ENCODE measurements at places on chromosomes 12 and 14. TPM values are rescaled to one million over a fixed set of nuclear protein-coding genes. Genes with fewer than 3 reads are reported as not detected.

- peak; percentile 90 for DNase-seq
Measured at GRCh38 chr12:119989731-119990381, 820 bp downstream of the BICDL1 start.

IL22 gene
- not detected for polyA plus RNA-seq

DNA sequence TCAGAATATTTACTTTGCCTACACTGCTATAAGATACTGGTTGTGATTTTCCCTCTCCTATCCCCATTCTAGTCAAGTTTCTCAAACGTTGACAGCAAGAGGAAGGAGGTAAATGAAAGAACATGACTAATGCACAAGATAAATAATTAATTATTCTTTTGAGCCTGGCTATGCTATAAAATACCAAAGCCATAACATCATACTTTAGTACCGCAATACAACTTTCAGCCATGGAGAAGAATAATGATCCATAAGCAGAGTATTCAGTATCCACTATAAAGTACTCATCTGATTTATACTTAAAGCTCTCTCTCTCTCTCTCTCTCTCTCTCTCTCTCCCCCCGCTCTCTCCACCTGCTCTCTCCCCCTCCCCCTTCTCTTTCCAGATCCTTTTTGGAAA, 41.3 kb downstream of the TDG start:
- DNase-seq = no peak

- no peak for DNase-seq
Measured at GRCh38 chr12:19131025-19131444, 1.5 kb downstream of the PLEKHA5 start.

GRCh38 chr14:33561488-33562175, 389.2 kb downstream of the EGLN3 start:
- no peak for DNase-seq

- no peak for DNase-seq
Measured at GRCh38 chr12:119115296-119115905, 63.3 kb upstream of the HSPB8 start.

GRCh38 chr12:118742431-118742830, 238.9 kb upstream of the SRRM4 start:
- DNase-seq = no peak

GRCh38 chr12:11477110-11477509, 81.7 kb upstream of the PRB2 start:
- DNase-seq = no peak

- no peak for DNase-seq
Measured at GRCh38 chr12:89678225-89678624, 30.4 kb downstream of the ATP2B1 start.

DNA sequence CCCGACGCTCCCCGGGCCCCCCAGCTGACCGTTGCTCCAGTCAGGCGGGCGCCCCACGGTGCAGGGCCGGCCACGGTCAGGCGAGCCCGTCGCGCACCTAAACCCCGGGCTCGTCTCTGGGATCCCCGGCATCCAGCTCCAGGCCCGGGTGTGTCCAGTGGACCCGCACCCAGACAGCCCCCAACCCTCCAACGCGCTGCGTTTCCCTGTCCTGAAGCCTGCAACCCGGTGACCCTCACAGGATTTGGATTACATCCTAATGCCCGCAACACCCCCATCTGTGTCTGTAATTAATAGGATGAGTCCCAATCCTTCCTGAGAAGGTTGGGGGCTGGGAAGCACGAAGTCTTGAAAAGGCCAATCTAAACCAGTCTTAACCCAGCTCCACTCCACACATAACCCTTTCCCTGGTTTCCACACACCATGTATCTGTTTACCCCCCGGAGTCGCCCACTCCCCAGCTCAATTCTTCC, 10.4 kb downstream of the CPNE6 start:
- DNase-seq = no peak

- no peak for DNase-seq
Measured at GRCh38 chr14:31457665-31458659, 656 bp upstream of the DTD2 start.

IL23A gene
- polyA plus RNA-seq = not detected

GRCh38 chr12:80099259-80099658, at the start of gene OTOGL:
OTOGL (plus strand) TSS chr12:80099537; CDS start chr12:80209432, 109,895 bp downstream.
- peak; percentile 3 for DNase-seq

DNA sequence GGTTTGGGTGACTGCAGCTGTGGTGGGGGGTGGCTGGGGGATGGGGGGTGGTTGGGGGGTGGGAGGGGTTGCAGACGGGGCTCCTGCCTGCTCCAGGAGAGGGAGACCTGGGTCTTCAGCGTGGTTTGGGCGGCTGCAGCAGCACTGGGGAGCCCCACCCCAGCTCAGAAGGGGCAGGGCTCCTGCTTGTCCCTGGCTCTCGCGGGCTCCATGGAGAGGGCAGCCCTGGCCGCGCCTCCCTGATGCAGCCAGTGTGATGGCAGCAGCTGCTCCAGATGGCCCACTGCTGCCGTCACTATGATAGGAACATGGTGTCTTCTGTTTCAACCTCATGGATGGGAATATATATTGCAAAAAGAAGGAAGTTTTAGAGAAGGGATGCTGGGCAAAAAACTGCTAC, 22.9 kb downstream of the TRHDE start:
- peak; percentile 68 for DNase-seq

GRCh38 chr14:72599579-72600470, 294.1 kb downstream of the DPF3 start:
- DNase-seq = no peak

DNA sequence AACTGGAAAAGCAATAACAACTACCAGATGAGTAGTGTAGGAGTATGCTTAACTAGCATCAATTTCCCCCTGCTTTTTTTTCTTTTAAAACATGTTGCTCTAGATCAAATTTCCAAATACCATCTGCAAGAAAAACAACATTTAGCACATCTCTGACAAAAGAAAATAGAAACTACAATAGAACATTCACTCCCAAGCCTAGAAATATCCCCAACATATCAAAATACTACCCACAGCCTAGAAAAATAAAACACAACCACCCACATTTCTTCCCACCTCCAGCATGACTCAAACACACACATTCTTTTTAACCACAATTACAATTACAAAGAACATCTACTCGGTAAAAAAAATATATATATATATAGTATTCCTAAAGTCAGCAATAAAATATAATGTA, 120.0 kb downstream of the PPFIA2 start:
- no peak for DNase-seq

DNA sequence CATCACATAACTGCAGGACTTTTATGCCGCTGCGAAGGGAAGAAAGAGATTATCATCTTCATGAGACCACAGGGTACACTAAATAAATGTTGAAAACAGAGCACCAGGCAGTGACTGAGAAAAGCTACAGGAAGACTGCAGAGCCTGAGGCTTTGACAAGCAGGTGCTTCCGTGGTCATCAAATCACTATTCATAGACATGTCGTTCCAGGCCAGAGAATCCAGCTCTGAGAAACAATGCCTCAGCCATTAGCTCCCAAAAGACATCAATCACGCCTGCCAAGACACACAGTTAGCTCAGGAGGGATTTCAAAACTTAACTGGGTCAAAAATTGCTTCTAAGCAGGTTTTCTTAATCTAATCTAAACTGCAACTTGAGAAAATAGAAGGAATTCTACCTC, 47.2 kb upstream of the GARIN6 start:
- DNase-seq = peak; percentile 17

DNA sequence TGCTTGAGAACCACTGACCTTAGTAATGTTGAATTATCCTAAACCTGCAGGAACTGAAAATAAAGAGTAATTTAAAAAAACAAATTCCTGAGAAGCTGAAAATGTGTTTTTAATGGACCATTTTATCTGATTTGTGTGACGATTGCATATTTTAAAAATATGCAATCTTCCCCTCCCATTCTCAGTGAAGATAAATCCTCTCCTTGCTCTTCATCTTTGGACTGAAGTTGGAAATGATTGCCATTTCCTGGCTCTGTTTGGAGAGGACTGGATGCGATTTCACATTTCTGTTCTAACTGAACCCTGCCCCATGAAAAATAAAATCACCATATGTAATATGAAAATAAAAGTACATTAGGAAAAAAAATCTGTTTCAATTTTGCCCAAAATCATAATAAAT, 216.3 kb downstream of the SLC6A15 start:
- DNase-seq = no peak

DNA sequence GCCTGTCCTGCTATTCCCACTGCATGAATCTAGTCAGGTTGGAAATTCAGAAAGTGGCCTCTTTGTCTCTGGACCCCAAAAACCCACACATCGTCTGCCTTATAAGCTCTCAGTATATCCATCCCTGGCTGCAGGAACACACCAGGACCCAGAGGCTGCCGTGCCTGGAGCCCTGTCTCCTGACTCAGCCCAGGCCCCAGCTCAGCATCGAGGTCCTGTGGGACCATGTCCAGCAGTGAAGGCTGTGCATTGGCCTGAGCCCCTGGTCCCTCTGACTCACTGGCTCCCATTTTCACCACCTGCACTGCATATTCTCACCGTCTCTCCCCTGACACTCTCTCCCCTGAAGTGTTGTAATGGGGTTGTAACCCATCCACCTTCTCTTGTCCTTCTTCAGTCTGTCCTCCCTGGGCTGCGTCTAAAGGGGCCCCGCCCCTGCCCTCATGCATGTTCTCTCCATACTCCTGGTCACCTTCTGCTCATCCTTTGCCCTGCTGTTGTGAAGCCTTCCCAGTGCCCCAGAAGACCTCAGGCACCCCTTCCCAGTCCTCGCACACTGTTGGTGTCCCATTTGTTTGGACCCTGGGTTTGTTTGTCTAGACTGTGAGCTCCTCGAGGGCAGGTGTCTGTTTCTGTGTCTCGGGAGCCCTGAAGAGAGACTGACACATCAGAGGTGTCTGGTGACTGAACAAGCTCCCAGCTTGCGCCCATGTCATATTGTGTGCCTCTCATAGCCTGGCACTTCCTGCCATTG, 43.8 kb downstream of the EVL start:
- no peak for DNase-seq

GRCh38 chr14:86777963-86778602, 1214.9 kb downstream of the GALC start:
- DNase-seq = no peak

GRCh38 chr12:19394385-19394784, 44.9 kb upstream of the AEBP2 start:
- DNase-seq = no peak

DNA sequence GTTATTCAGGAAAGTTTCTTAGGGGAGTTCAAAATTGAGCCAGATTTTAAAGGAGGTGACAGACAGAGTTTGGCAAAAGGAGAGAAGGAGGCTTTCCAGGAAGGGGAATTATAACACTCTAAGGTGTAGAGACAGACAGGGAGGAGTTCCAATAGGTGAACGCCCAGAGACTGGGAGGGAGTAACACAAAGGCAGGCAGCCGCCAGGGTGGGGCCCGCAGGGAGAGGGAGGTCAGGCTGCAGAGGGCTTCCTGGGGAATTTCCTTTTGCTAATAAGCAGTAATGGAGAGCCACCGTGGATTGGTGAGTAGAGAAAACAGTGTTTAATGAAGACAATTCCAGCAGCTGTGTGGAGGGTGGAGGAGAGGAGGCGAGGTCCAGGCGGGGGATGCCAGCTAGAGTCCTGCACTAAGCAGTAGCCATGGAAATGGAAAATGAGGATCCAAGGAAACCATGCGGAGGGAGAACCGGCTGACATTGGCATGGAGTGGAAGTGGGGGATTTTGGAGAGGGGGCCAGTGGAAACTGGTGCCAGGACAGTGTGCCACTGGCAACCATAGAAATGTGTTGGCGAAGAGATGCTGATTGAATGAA, 22.2 kb downstream of the GRIN2B start:
- peak; percentile 64 for DNase-seq

DNA sequence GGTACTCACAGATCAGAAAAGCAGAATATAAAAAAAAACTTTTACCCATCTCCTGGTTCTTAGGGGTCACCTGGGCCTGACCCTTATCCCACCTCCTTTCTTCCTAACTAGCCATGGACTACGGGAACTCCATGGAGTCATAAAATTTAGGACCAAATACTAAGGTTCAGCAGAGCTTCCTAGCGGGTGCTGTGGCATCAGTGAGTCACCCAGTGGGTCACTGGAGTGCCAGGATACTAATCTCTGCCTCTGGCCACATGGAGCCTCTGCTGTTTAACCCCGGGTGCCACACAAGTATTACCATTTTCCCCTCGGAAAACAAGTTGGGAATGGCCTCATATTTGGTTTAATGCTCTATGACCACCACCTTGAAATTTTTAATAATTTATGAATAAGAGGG, 6.9 kb downstream of the ZBTB39 start:
- no peak for DNase-seq

- peak; percentile 96 for DNase-seq
Measured at GRCh38 chr12:51863933-51864832, 15.7 kb upstream of the FIGNL2 start.

DNA sequence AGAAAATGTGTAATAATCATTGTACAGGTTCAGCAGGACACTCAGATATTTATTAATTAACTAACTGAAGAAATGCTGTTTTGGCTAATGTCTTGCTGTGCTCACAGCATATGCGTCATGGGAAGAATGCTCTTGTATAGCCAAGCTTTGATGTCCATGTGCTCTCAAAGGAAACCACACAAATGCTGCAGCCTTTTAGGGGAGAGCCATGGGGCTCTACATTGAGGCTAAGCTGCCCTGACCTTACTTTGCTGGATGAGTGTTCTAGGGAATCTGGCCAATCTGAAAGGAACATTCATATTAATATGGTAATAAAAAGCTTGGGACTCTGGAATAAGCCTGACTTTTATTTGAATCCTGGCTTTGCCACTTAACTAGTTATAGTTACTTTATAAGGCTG, 9.5 kb upstream of the CRADD start:
- DNase-seq = no peak

- peak; percentile 29 for DNase-seq
Measured at GRCh38 chr12:74412606-74413230, 124.9 kb upstream of the ATXN7L3B start.

TPPP2 gene
- polyA plus RNA-seq = 1.3 TPM

DNA sequence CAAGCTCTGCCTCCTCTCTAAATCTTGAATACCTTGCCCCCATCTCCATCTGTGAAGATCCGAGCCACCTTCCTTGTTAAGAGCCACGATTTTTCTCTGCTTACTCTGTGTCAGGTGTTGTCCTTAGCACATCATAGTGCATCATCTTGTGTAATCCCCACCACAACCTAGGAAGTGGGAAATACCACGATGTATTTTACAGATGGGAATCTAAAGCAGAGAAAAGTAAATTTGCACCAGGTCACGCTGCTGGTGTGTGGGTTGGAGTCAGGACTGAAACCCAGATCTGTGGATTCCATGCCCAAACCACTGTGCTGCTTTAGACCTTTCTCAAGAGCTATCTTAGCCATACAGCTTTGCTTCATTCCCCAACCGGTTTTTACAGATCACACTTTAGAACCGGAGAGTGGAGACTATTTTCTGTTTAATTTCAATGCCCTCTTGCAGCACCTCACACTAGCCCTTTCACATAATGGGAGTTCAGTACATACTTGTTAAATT, 94.6 kb downstream of the PPM1A start:
- no peak for DNase-seq
